ENCODE measurements at places on chromosomes 1 and 21. TPM values are rescaled to one million over a fixed set of nuclear protein-coding genes. Genes with fewer than 3 reads are reported as not detected.

The SUCO gene
- 26.9 TPM for total RNA-seq

The FMO2 gene
- 158 TPM for total RNA-seq

The THEMIS2 gene
- 35.2 TPM for total RNA-seq

The NKAIN1 gene
- total RNA-seq, result not detected

The SEC22B gene
- total RNA-seq, result 28.8 TPM

The ALX3 gene
- not detected for total RNA-seq

The S100A7 gene
- not detected for total RNA-seq

The PYHIN1 gene
- 2.9 TPM for total RNA-seq

The REG4 gene
- total RNA-seq, result not detected

The NBPF15 gene
- total RNA-seq, result 17.6 TPM

The GJA8 gene
- not detected for total RNA-seq

The LCE6A gene
- not detected for total RNA-seq

The CAPZA1 gene
- total RNA-seq, result 209 TPM

The UTS2 gene
- total RNA-seq, result 3.1 TPM

The OPN3 gene
- total RNA-seq, result 17.3 TPM

The HMGN1 gene
- total RNA-seq, result 41.6 TPM

The SPRR4 gene
- not detected for total RNA-seq

The KAZN gene
- total RNA-seq, result 12.1 TPM

The LYPD8 gene
- total RNA-seq, result not detected

The PFKFB2 gene
- 5.1 TPM for total RNA-seq

The IGSF21 gene
- total RNA-seq, result not detected

The S100A2 gene
- total RNA-seq, result not detected

The SLC27A3 gene
- 37.2 TPM for total RNA-seq

The ATP1A2 gene
- 13.4 TPM for total RNA-seq

The GJA4 gene
- total RNA-seq, result 24.4 TPM

The PAX7 gene
- total RNA-seq, result not detected

The CLEC20A gene
- not detected for total RNA-seq

The CFAP74 gene
- total RNA-seq, result 0.16 TPM

The GSTM1 gene
- total RNA-seq, result not detected

The LHX4 gene
- not detected for total RNA-seq

The LAX1 gene
- total RNA-seq, result 0.57 TPM

The KLHL21 gene
- total RNA-seq, result 21.2 TPM

The KCNE1 gene
- total RNA-seq, result 5.7 TPM

The LCE2B gene
- not detected for total RNA-seq

The AXDND1 gene
- total RNA-seq, result not detected

The FMN2 gene
- 1.4 TPM for total RNA-seq

The BLACAT1 gene
- not detected for total RNA-seq

The LIN9 gene
- 1.8 TPM for total RNA-seq

The SPATA21 gene
- total RNA-seq, result not detected

All from subcutaneous adipose tissue (tissue), 4 donors.